Ureter (tissue), 1 donor: ENCODE measurements at places on chromosomes 6 and 20. TPM values are rescaled to one million over a fixed set of nuclear protein-coding genes. Genes with fewer than 3 reads are reported as not detected.

GRCh38 chr6:87182321-87182720, 27.0 kb downstream of the ZNF292 start:
- DNase-seq = no peak

DNA sequence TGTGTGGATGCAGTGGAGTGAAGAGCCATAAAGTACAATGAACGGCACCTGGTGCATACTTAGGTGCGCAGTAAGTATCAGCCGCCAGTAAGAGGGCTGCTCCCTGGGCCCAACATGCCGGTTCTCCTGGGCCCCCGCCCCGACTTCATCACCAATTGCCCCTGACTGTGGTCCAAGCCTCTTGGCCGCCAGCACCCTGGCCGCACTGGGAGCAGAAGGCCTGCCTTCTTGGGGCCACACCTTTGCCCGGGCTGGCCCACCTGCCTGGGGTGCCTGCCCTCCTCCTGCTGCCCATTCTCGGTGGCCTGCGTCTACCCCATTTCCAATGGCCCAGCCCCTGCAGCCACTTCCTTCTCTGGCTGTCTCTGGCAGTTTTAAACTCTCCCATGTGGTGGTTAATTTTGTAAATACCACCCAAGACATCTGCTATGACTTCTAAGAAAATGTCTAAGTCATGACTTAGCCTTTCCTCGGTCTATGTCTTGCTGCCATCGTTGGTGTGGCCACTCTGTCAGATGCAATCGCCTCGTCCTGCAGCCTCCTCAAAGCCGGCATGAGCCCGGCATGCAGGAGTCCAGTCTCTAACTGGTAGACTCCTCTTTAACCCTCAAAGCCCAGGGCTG, 36.8 kb downstream of the PMEPA1 start:
- no peak for DNase-seq

- peak; percentile 89 for DNase-seq
Observed at GRCh38 chr6:159106627-159107241, 61.9 kb upstream of the TAGAP start.

DNA sequence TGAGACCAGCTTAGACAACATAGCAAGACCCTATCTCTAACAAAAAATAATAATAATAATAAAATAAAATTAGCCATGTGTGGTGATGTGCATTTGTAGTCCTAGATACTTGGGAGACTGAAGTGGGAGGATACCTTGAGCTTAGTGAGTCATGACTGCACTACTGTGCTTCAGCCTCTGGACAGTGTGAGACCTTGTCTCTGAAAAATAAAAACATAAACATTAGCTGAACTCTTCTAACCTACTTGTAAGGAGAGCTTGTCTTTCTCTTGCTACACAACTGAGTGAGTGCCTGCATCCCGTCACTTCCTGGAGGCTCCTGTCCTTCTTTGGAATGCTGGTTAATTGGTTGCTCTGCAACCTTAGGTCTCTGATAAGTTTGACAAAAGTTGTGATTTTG, 5.1 kb upstream of the DBNDD2 start:
- no peak for DNase-seq

- no peak for DNase-seq
Observed at GRCh38 chr6:79841577-79842375, 105.6 kb downstream of the ELOVL4 start.

- DNase-seq = no peak
Observed at GRCh38 chr6:106520711-106521401, 108.4 kb downstream of the RTN4IP1 start.

GRCh38 chr20:58294497-58295455, 14.7 kb upstream of the RAB22A start:
- no peak for DNase-seq

DNA sequence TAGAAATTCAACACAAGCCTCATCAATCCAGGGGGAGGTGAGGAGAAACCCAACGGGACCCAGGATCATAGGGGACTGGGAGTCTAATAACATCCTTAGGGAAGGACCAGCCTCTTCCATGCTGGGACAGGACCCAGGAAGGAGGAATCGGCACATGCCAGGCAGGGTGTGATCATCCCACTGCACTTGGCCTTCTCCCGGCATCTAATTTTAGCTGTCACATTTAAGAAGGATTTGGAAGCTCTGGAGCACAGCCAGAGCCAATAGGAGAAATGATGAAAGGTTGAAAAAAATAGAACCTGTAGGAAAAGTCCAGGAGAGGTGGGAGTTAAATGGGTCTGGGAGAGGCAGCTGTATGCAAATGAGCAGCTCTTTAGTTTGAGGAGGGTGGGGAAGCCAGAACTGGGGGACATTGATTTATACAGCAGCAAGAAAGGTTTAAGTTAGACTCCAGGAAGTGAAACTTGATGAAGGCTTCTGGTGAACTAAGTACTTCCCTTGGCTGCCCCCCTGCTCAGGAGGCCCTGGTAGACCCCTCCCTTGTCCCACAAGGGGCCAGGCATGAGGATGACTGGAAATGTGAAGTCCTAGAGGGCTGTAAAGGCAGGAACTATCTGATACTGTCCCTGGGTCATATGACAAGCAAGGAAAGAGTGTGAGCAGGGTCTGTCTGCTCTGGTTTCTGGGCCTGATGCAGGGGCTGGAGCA, 260.3 kb downstream of the LRFN2 start:
- no peak for DNase-seq

GRCh38 chr6:145836772-145837171, 22.2 kb upstream of the FBXO30 start:
- no peak for DNase-seq

DNA sequence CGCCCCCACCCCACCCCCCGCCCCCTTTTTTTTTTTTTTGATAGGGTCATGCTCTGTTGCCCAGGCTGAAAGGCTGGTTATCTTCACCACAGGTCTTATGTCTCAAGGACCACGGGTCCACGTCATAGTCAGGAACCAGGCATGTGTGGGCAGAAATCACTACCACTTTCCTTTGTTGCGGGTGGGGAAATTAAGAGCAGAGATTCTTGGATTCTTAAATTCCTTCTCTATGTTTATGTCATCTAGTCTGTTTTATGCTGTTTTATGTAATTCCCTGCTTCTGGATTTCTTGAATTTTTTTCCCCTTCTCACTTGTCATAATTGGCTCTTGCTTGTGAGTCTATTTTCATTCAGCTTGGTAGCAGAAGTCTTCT, 25.8 kb upstream of the PLCG1 start:
- DNase-seq = no peak

- no peak for DNase-seq
Observed at GRCh38 chr6:166308033-166308768, at the start of gene PRR18. TSS of gene PRR18 (minus strand) at chr6:166308392. CDS start at chr6:166308142, 250 bp downstream.

DNA sequence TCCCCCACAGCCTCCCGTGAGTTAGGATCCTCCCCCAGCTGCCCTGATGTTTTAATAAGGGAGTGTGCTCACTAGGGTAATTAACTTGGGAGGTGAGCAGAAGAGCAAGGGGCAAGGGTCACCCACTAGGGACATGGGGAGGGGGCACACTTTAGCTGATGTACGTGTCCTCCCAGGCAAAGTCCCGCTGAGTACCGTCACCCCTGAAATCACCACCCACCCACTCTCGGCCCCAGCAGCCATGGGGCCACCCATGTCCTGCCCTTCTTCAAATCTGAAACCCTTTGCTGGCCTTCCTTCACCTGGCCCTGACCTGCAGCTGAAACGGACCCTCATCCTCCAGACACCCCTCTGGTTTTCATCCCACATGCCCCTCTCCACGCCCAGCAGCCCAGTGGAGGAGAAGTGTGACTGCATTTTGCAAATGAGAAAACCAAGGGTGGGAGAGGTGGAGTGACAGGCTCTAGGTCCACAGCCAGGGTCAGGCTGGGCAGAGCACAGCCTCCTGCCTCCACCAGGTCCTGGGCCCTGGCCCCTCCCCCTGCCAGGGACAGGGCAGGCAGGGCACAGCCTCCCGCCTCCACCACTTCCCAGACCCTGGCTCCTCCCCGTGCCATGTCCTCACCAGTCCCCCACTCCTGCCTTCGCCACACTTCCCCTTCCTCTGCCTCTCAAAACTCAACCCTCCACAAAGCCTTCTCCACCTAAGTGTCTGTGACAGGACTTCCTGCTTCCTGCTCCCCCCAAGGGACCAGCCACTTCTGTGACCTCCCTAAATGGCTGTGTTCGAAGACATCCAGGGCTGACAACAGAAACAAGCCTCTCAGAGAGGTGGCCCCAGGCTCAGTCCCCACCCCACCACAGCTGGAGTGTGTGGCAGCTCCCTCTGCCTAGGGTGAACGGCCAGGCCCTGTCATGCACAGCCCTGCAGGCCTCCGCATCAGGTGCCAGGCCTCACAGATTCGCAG, 15.1 kb downstream of the ACSS1 start:
- DNase-seq = no peak

DNA sequence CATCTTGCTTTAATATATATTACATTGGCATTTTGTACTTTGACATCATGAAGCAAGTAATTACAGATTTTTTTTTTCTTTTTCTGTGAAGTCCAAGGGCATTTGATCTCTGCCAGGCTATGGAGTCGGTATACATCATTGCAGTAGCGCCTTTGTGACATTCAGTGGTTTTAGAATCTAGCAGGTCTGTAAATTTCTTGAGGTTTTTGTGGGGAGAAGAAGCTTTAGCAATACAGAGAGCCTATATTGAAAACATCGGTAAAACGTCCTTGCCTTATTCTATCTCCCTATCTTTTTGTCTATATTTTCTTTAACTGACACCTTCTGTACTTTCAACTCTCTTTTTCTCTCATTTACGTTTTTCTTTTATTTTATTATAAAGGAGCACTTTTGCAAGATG, 47.2 kb downstream of the DUSP22 start:
- no peak for DNase-seq

DNA sequence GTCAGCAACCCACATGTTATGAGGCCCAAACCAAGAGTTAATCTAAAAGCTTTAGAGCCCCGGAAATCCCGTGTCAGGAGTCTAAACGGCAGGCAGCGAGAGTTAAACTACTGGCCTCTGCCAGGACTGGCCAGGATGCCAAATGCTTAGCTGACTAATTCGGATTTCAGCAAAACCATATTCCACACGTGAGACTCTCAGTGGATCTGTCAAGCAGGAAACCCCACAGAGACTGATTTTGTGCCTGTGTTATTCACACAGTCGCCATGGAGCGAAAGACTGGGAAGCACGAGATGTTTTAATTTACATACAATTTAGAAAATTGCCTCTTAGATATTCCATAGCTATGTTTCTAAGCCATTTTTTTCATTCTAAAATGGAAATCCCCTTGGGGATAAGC, 152.9 kb downstream of the RNASET2 start:
- DNase-seq = no peak

- no peak for DNase-seq
Observed at GRCh38 chr6:170316071-170316470, 9.5 kb downstream of the FAM120B start.

DNA sequence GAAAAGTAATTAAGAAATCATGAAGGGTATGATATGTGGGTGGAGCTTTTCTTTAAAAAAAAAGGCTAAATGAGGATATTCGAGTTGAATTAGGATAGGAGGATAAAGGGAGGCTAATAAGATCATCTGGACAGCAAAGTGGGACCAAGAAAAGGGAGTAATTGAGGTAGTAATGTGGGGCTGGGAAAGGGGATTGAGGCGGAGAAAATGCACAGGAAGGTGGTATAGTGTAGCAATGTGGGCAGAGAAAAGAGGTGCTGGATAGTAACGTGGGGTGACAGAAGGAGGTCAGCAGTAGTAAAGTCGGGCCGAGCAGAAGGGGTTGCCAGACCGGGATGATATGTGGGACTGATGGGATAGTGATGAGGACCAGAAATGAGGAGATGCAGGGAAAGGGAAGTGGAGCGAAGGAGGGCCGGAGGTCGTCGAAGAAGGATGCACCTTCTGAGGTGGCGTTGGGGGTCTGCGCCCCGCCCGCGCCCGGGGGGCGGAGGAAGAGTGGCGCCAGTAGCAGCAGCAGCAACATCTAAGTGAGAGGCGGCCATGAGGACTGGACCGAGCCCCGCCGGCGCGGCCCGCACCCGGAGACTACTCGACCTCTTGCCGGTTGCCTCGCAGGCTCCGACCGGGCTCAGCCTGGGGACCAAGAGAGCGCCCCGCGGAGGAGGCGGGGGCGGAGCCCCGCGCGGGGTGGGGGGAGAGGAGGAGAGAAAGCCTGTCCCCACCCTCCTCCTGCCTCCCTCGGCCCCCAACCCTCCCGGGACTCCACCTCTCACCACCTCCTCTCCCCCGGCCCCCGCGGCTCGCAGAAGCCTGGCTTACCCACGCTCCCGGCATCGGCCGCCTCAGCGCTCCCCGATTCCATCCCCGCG, 887 bp downstream of the GABBR1 start:
- DNase-seq = peak; percentile 66

DNA sequence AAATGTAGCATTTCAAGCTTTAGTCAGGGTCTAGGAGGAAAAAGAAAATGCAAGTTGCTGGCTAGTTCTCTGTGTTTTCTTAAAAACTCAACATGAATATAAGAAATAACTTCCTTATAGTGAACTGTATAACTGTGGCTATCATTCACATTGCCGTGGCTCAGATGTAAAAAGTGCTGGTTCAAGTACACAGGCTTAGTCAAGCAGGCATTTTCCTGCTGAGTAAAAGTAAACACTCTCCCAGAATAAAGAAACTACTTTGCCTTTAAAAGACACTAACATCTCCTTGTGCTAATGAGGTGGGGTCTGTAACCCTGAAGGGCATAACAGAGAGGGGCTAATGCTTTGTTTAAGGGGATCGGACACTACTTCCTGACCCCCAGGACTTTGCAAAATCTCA, 3.3 kb downstream of the ATP5F1E start:
- no peak for DNase-seq

DNA sequence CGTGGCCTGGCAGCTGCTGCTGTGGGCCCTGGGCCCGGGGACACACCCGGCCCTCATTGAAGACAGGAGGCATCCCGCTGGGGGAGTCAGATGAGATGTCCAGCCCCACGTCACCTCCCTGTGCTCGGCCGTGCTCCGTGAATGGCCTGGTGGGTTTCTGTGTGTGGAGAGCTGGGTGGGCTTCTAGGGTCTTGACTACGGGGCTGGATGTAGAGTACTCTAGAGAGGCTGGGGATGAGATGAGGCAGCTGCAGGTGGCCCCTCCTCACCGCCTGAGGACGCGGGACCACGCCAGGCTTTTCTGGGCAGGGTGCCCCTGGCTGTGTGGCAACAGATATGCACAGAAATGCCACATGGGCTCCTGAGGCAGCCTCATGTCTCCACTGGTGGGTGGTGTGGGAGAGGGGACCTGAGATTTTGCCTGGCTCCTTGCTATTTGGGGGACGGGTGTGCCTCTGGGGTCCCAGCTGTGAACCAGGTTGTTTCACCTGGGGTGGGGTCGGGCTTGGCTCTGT, 8.4 kb upstream of the BHLHE23 start:
- no peak for DNase-seq

SIRPB2 gene
- total RNA-seq = 3.6 TPM

GSTA3 gene
- total RNA-seq = not detected

SLC32A1 gene
- not detected for total RNA-seq

MLN gene
- not detected for total RNA-seq

SLC17A4 gene
- total RNA-seq = not detected

PPIL4 gene
- 34.2 TPM for total RNA-seq

CSE1L gene
- total RNA-seq = 62.3 TPM

BHLHE23 gene
- total RNA-seq = not detected

HSPA1L gene
- total RNA-seq = 1.7 TPM

LRRC73 gene
- 0.57 TPM for total RNA-seq

TFAP2D gene
- total RNA-seq = not detected

MICB gene
- total RNA-seq = 2.9 TPM

FYN gene
- 62.6 TPM for total RNA-seq

RIPOR2 gene
- total RNA-seq = 12.1 TPM
